ENCODE measurements at places on chromosomes 11 and 22.
A peak's percentile ranks its signal among the peaks of the same experiment; 100 is the strongest.

DNA sequence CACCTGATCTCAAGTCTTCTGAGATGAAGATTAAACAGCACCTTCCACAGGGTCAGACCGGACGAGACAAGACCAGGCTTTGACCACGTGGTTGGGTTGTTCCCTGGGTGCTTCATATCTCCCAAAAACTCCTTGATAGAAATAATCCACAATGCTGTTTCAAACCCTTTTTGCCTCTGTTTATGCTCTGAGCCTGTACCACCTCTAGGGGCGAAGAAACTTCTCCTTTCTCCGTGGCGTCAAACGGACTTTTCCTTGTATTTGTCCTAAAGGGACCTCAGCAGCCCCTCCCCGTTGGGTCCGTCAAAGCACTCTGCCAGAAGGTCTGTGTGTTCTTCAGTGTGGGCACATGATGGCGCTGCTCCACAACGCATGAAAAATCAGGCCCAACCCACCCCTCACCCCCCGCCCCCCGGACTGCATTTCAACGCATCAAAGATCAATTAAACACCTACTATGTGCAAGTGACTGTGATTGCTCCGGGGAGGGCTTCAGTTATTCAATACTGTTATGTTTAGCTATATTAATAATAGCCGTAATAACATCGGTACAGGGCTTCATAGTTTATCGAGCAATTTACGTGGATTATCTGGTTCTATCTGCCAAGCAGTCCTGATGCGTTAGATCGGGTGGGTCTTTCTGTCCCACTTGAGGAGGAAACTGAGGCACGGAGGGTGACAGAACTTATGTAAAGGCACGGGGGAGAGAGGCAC, 17.3 kb upstream of the EIF3D start:
- peak; percentile 65 for DNase-seq

GRCh38 chr22:44438056-44438455, 60.0 kb downstream of the RTL6 start:
- no peak for DNase-seq

- no peak for DNase-seq
Measured at GRCh38 chr22:37379722-37380121, 47.6 kb downstream of the ELFN2 start.

- no peak for DNase-seq
Measured at GRCh38 chr11:80186692-80187091, 745.9 kb upstream of the TENM4 start.

GRCh38 chr22:34783436-34783835, 282.5 kb upstream of the ISX start:
- DNase-seq, result no peak

DNA sequence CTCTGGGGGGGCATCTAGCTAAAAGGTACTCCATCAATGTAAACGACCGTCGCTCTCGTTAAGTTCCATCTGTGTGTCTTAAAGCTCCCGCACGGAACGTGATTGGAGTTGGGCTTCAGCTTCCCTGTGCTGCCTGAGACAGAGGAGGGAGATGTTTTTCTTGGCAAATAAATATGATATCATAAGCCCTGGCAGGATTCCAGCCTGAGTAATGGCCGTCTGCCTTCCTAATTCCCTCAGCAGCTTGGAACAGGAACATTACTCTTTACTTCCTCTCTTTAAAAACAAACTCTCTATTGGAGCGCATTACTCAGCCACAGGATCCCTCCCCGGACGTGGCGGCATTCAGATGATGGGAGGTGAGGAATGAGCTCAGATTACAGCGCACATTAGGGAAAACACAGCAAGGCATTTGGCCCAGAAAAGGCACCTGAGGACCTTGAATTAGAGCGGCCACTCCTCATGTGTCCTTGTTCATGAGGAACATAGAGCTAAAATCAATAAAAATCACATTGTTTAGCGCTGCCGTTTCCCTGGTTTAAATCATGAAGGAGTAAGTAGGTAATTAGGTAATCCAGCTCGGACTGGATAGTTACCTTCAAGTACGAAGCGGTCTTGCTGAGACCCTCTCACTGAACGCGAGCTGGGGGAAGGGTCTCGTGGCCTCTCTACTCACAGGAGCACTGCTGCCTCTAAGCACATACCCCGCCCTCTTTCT, 230.4 kb downstream of the ST3GAL4 start:
- peak; percentile 98 for DNase-seq

DNA sequence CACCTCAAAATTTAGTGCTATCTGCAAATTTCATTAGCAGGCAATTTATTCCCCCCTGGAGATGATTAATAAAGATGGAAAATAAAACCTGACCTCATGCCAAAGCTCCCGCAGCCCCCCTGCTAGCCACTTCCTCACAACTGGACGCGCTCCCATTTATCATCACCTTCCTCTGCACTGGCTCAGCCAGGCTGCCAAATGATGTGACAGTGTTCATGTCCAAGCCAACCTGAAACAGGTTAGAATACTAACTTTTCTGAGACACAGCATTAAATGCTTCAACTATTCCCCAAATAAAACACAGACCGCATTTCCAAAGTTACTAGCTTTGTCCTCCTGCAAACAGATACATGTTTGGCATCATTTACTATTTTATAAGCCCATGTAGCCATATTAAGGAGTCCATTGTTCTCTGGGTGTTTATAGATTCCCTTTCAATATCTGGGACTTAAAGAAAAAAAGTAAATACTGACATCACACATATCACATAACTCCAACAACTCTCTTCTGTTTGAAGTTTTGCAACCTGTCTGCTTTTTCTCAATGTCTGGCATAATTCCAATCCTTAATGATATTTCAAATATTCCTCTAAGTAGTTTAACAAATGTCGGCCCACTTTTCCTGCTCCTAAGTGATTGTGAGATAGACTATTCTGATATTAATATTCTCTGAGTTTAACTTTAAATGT, 829.7 kb upstream of the FAT3 start:
- DNase-seq, result no peak

GRCh38 chr11:73507086-73507485, 90.8 kb downstream of the FAM168A start:
- DNase-seq, result peak; percentile 64

GRCh38 chr22:29740216-29740615, 20.4 kb downstream of the CABP7 start:
- no peak for DNase-seq

- no peak for DNase-seq
Measured at GRCh38 chr11:96126917-96127595, 203.1 kb upstream of the MTMR2 start.

- no peak for DNase-seq
Measured at GRCh38 chr11:16862726-16863125, 124.3 kb downstream of the C11orf58 start.

GRCh38 chr11:32574421-32574820, 9.2 kb upstream of the EIF3M start:
- DNase-seq, result no peak

DNA sequence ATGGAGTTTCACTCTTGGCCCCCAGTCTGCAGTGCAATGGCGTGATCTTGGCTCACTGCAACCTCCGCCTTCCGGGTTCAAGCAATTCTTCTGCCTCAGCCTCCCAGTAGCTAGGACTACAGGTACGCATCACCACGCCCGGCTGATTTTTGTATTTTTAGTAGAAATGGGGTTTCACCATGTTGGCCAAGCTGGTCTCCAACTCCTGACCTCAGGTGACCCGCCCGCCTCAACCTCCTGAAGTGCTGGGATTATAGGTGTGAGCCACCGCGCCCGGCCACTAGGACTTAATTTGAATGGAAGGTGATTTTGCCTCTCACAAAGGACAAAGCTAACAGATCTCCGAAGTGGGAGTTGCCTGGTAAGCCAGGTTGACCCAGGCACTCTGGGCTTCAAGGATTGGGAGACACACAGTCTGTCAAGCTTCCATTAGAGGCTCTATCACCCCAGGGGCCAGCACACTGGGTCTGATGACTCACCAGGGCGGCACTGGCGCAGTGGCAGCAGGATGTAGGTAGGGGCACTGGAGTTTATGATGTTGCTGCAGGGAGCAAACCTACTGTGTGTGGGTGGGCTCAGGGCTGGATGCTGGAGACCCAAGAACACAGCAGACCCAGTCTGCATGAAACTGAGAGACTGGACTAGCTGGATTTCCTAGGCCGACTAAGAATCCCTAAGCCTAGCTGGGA, 17.8 kb upstream of the KCTD14 start:
- no peak for DNase-seq

- peak; percentile 67 for DNase-seq
Measured at GRCh38 chr11:58513747-58514367, 6.0 kb upstream of the OR5B21 start.

- no peak for DNase-seq
Measured at GRCh38 chr11:66858186-66858938, 1.5 kb downstream of the LRFN4 start.

DNA sequence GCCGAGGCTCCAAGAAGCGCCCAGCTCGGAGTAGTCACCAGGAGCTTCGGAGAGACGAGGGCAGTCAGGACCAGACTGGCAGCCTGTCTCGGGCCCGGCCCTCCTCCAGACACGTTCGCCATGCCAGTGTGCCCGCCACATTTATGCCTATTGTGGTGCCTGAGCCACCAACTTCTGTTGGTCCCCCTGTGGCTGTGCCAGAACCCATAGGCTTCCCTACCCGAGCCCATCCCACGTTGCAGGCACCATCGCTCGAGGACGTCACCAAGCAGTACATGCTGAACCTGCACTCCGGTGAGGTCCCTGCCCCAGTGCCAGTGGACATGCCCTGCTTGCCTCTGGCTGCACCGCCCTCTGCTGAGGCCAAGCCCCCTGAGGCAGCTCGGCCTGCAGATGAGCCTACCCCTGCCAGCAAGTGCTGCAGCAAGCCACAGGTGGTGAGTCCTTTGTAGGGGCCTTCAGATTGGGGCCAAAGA, 3.4 kb downstream of the ARHGEF17 start:
- DNase-seq, result no peak

GRCh38 chr11:47485107-47485506, 36.2 kb upstream of the RAPSN start:
- no peak for DNase-seq

- no peak for DNase-seq
Measured at GRCh38 chr22:29810216-29810615, 27.9 kb downstream of the ASCC2 start.

GRCh38 chr11:66719111-66719872, 9.7 kb downstream of the SPTBN2 start:
- DNase-seq, result no peak

DNA sequence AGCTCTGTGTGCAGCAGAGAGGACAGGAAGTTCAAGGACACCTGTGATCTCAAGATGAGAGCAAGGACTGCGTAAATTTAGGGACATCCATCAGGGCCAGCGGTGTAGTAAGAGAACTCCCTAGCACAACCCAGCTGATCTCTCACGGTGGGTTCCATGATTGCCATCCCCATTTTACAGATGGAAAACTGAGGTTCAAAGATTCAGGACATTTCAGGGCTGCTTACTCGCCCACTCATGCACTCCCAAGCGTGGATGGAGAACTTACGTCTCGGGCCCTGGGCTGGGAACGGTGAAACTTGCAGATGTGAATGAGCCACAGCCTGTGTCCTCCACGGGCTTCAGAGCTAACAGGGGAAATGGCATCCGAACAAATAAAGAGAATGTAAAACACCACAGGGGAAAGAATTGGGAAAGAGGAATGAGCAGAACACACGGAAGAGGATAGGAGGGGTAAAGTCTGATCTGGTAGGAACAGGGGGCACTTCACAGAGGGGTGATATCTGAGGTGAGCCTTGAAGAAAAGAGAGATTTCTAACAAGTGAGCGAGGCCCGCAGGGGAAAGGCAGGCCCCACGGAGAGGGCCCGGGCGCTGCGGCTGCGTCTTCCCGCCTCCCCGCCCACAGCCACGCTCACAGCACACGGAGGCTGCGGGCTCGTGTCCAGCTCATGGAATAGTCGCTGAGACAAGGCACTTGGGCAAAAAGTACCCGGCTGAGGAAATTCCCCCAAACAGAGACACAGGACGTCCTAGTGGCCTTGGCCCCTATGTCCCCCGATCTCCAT, 55.9 kb downstream of the RPUSD4 start:
- no peak for DNase-seq

DNA sequence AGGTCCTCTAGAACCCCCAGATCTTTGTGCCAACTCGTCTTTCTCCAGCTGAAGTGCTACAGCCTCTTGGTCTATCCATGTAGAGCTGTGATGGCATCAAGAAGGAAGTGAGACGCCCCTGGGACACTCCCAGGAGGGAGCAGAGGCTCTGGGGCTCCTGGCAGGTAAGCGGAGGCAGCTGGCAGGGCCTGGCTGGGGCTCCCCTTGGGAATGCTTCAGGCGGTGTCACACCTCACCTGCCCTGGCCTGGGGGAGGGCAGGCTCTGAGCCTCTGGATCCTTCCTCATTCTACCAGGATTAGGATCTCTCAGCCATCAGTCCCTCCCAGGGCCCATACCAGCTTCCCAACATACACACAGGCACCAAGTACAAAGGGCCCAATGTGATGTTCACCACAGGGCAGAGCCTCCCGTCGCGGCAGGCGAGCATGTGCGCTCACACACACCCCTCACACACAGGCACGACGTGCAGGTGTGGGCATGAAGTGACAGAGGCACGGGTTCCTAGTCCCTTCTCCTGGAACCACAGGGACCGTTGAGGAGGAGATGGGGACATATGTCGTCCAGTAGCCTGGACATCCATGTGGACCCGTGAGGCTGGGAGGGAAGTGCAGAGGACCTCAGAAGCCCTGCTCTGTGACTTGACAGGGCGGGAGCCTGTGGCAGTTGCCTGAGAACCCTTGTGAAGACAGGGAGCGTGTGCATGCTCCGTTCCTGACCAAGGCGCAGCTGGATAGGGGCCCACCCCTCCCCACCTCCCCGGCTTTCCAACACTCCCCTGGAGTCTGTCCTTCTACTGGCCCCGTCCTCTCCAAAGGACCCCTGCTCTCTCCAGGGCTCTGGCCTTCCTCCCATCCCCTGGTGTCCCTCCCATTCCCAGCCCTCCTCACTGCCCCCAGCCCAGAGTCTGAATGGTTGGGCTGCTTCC, 32.5 kb downstream of the LMO1 start:
- no peak for DNase-seq

DNA sequence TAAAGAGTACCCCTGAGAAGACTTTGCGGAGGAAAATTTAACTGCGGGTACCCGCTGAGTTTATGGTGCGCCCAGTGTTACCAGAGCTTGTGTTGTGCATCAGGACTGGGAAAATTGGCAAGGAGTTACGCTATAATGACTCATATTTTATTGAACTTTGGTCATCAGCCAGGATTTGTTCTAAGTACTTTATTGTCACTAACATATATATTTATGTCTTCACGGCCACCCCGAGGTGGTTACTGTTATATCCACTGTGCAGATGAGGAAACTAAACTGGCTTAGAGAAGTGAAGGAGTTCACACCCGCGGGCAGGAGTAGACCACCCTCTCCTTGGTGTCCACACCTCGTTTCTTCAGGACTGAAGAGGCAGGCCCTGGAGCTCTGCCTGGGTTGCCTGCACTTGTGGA, 667 bp downstream of the ACCS start:
- DNase-seq, result peak; percentile 64

Measured in fibroblast of skin of scalp (primary cell).